Activated T-helper 1 cell treated with Interleukin-2 at 50 U/mL for 16 hours (primary cell): ENCODE measurements at places on chromosomes 16 and 17.

DNA sequence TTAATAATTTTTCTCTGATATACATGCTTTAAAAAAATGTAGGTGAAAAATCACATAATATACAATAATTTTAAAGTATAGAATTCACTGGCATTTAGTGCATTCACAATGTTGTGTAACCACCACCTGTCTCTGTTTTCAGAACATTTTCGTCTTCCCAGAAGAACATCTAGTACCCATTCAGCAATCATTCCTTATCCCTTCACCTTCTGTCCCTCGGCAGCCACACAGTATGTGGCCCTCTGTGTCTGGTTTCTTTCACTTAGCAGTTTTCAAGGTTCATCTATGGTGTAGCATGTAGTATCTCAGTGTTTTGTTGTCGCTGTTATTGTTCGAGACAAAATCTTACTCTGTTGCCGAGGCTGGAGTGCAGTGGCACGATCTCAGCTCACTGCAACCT, 33.6 kb downstream of the PRPSAP2 start:
- no peak for DNase-seq

- DNase-seq, result no peak
Measured at GRCh38 chr17:20244671-20245070, 222.7 kb downstream of the LGALS9B start.

DNA sequence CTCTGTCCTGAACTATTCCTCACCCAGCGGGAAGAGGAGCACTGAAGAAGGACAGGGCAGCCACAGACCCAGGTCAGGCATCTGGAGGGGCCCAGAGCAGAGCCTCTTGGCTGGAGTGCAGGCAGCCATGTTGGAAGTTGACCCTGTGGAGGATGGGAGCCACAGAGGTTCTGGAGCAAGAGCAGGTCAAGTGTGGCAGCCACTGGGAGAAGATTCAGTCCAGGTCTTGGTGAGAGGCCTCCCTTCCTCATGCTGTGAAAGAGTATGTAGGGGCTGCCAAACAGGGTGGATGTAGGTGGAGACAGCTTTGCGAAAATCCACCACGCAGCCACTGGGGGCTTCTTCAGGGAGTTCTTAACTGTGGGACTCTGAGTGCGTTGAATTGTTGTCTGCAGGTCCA, 590 bp upstream of the CD79B start:
- DNase-seq, result no peak

- DNase-seq, result no peak
Measured at GRCh38 chr16:1751946-1752345, 19.4 kb downstream of the NME3 start.

GRCh38 chr16:18983565-18984434, at the start of gene TMC7:
Gene TMC7, plus strand, starts transcription at chr16:18983934. Its CDS starts 130 bp downstream, at chr16:18984064.
- no peak for DNase-seq

DNA sequence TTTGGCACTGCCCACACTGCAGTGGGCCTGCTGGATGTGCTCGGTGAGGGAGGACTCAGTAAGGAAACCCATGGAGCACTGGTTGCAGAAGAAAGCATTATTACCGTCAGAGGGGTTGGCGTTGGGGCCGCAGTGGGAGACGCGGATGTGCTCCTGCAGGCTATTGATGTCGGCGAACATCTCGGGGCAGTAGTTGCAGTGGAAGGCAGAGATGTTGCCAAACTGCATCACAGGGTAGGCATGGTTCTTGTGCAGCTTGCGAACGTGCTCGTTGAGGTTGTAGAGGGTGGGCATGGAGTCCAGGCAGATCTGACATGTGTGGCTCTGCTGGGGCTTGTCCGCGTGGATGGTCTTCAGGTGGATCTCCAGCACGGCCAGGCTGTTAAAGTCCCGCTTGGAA, 218.4 kb downstream of the ZNF423 start:
- no peak for DNase-seq

GRCh38 chr16:11510178-11510973, 76.3 kb downstream of the LITAF start:
- DNase-seq, result no peak

DNA sequence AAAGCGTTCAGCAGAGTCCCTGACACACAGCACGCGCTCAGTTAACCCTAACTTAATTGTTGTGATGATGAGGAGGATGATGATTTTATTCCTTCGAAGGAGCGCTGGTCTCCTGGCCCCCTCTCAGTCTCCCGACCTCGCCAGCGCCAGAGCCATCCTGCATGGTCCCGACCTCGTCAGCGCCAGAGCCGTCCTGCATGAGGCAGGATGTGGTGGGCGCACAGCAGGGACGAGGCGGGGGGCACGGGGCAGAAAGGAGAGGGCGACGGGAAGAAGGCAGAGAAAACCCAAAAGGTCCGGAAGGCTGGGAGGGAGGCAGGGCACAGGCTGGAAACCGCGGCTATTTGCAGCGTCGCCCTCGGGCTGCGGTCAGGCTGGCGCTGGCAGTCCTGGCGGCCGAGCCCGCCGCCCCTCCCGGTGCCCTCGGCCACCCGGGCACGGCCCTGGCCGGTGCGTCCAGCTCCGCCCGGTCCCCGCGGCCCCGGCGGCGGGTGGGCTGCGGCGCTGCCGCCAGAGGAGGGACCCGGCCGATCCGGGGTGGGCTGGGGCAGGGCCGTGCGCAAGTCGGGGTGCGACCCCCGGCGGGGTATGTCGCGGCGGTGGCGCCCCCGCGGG, 3.0 kb upstream of the TAC4 start:
- DNase-seq, result no peak
